ENCODE measurements at places on chromosomes 7 and 10.

DNA sequence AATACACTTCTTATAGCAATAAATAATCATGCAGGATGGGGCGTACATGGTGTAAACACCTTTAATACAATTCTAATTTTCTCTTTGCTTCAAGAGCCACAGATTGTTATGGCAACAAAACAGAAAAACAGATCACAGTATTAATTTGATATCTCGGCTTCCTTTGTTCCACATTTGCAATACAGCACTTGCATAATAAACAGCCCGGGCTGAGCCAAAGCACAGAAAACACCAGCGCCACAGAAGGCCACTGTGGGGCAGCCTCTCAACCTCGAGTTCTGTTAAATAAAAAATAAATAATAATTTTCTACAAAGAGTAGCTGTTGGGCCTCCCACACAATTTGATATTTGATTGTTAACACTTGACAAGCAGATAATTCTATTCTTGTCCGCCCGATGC is 255.9 kb downstream of the USP6NL start:
- H3K27ac ChIP-seq, result no peak overlapping the region
- H3K27me3 ChIP-seq, result no peaks in the 10 kb centered on the region
- H3K36me3 ChIP-seq, result no peaks in the 10 kb centered on the region
- H3K4me1 ChIP-seq, result no peaks in the 10 kb centered on the region
- no peak for DNase-seq

DNA sequence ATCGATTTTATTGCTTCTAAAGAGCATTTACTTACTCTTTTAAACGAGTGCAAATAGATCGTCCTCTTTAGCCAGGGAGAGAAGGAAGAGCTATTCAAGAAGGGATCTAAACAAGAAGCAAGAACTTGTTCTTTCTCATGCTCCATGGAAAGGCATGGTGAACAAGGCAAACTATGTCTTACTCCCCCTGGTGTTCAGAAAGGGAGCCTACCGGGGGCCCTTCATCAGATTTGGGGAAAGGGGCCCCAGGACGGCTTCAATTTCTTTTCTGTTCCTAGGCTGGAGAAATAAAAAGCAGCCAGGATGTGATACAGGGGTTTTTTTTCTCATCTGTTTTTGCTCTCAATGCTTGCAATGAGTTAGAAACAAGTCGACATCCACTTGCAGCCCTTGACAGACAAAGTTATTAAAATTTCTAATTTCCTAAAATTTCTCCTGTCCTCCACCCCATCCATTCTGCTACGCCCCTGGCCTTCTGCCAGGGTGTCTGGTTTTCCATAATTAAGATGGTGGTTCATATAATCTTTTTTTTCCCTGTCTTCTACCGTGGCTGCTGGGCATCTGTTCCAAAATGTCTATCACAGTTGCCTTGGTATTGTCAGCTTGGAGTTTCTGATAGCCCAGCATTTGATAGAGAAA is 214.4 kb downstream of the CREB5 start:
- DNase-seq, result no peak
- peak overlapping the region; percentile 37 for H3K27ac ChIP-seq
- peaks cover 76% of the 10 kb centered on the region for H3K4me1 ChIP-seq

DNA sequence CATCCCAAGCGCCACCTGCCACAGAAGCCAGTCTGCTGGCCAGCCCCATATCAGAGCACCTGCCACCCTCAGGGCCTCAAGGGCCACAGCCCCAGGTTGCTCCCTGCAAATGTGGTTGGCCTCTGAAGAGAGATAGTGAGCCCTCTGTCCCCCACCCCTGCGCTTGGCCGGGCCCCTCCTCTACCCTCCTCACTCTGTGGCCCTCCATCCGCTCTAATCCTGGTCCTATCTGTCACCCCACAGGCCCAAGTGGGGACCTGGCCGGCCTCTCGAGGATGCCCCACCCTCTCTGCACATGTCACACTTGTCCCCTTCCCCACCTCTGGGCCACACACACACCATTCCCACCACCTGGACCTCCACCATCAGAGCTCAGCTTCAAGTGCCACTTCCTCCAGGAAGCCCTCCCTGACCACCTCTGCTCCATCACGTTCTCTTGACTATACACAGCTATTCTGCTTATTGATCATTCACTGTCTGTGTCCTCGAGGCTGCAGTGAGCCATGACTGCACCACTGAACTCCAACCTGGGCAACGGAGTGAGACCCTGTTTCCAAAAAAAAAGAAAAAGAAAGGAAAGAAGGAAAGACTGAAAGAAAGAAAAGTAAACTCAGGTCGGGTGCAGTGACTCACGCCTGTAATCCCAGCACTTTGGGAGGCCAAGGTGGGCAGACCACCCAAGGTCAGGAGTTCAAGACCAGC is 42.4 kb downstream of the TNRC18 start:
- H3K27me3 ChIP-seq, result no peaks in the 10 kb centered on the region
- DNase-seq, result no peak
- peaks cover 56% of the 10 kb centered on the region for H3K4me1 ChIP-seq
- H3K27ac ChIP-seq, result no peak overlapping the region
- H3K36me3 ChIP-seq, result peaks cover 22% of the 10 kb centered on the region
- H3K4me3 ChIP-seq, result no peak overlapping the region

DNA sequence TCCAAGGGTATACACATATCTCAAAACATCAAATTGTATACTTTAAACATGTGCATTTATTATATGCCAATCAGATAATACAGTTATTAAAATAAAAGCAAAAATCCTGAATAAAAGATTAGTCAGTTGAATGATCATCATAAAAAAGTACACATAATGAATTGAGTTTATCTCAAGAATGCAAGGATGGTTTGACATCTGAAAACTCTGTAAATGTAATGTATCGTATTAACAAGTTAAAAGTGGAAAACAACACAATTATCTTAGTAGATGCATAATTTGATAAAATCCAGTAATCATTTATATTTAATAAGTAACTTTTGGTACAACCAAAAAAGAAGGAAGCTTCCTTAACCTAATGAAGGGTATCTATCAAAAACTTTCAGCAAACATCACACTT is 86.6 kb downstream of the COL28A1 start:
- no peaks in the 10 kb centered on the region for H3K27me3 ChIP-seq
- H3K36me3 ChIP-seq, result no peaks in the 10 kb centered on the region
- no peak overlapping the region for H3K27ac ChIP-seq
- no peak overlapping the region for H3K4me3 ChIP-seq
- DNase-seq, result no peak
- H3K4me1 ChIP-seq, result peaks cover 3% of the 10 kb centered on the region

DNA sequence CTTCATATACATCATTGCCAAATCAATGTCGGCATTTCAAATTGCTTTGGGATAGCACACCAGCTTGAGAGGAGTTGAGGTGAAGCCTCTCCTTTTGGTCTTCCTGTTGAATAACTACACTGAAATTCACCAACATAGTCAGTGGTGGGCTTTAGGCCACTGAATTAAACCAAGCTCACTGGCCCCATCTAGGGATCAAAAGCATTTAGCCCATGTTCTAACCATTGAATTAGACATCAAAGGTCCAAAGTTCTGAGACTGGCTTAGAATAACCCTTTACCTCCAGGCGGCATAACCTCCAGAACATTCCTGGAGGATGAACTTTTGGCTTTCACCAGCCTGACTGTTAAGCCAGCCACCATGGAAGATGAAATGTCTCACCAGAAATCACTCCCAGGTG is 54.6 kb downstream of the BPGM start:
- H3K36me3 ChIP-seq, result no peaks in the 10 kb centered on the region
- no peak overlapping the region for H3K27ac ChIP-seq
- H3K4me3 ChIP-seq, result no peak overlapping the region
- H3K27me3 ChIP-seq, result no peaks in the 10 kb centered on the region

DNA sequence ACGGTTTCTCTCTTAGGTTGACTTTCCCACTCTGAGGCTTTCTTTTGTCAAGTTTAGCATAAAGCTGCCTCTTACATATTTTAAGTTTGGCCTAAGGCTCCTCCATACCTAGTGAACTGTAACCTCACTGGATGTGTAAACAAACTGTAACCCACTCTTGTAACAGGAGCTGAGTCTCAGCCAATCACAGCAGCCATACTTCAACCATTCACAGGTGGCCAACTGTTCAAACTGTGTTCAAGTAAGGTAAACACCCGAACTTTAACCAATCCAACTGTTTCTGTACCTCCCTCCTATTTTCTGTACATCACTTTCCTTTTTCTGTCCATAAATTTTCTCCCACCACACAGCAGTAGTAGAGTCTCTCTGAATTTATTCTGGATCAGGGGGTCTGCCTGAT is 7.7 kb upstream of the NRBF2 start:
- DNase-seq, result no peak
- no peaks in the 10 kb centered on the region for H3K4me1 ChIP-seq
- H3K4me3 ChIP-seq, result no peak overlapping the region
- no peak overlapping the region for H3K27ac ChIP-seq
- no peaks in the 10 kb centered on the region for H3K36me3 ChIP-seq

DNA sequence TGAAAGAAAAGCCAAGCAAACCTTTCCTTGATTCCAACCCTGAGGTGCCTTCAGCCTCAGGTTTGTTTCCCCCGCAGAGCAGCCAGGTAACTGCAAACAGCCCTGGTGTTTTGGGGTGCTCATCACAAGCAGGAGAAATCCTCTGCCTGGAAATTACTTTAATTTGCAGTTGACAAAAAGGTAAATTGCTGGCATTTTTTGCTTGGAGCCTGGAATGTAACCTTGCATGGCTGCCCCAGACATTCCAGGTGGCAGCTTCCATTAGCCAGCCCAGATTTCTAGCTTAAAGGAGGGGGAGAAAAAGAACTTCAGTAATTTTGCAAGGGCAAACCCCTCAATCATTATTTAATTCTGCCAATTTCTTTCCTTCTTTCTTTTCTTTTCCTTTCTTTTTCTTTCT is 194.4 kb downstream of the MYOF start:
- no peak overlapping the region for H3K4me3 ChIP-seq
- no peaks in the 10 kb centered on the region for H3K36me3 ChIP-seq
- DNase-seq, result no peak
- peaks cover 2% of the 10 kb centered on the region for H3K27me3 ChIP-seq
- H3K27ac ChIP-seq, result no peak overlapping the region

DNA sequence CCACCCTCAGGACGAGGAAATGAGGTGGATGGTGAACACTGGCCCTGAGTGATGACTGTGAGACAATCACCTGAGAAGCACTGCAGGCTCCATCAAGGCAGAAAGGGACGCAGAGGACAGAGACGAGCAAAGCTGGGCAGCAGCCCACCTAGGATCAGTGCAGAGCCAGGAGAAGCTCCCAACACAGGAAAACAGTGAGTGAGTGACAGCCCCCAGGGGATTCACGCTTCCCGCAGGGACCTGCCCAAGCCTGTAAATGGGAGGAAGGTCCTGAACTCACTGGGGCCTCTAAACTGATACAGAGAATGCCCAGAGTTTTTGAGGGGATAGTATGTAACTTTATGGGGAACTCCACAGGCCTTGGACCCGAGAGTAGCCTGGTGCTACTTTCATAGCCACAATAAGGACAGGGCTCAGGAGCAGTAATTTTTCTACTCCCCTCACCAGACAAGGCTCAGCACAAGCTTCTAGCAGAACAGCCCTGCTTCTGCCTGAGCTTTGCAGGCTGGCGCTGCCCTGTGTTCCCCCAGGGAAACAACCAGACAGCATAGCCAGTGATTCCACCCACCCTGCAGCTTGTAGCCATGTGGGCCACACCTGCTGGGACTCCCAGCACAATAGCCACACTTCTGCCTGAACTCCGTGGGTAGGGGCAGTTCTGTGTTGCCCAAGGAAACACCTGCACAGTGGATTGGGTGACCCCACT is 708.4 kb downstream of the POM121L12 start:
- no peak overlapping the region for H3K4me3 ChIP-seq
- H3K27ac ChIP-seq, result no peak overlapping the region
- H3K27me3 ChIP-seq, result no peaks in the 10 kb centered on the region

All from left ventricle myocardium inferior (tissue), 1 donor.